ENCODE measurements at places on chromosomes 1 and 21. TPM values are rescaled to one million over a fixed set of nuclear protein-coding genes. Genes with fewer than 3 reads are reported as not detected.

DNA sequence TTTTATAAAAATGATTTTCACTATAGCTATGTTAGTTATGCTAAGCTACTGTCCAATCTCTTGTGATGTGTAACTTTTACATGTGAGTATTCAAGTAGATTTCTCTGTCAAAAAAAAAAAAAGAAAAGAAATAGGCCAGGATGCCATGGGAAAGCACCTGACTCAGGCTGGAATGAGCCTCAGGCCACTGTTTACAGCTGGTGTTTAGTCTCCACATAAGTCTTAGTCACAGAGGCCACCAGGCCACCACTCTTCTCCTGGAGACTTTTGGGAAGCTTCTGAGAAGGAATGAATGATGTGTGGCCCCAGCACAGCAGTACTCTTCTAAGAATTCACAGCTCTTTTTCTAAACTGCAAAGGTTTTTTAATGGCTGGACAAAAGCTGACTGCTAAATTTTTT lies 48.9 kb downstream of the CHML start:
- peak; percentile 78 for DNase-seq

GRCh38 chr1:79852004-79852403 lies 845.5 kb upstream of the ADGRL4 start:
- DNase-seq, result no peak

DNA sequence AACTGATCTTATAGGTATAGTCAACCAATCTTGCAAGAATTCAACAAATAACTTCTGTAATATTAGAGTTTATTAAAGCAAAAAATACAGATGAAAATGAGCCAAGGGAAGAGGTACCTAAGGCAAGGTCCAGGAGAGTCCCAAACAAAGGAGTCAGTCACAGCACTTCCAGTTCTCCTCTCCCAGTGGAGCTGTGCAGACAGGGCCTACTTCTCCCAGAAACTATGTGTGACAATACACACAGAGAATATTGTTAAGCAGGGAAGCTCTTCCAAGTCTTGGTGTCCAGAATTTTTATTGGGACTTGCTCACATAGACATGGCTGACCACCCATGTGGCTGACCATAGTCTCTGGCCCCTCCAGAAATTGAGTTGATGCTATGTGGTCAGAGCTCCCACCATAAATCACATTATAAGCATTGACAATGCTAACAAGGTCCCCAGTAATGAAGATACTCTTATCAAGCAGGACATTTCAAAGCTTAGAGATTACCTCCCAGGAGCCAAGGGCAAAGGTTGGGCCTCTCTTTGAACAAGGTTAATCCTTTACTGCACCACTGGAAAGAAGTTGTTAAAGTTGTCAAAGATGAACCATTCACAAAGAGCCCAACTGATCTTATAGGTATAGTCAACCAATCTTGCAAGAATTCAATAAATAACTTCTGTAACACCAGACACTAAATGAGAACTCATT lies 3.5 kb upstream of the CD244 start:
- no peak for DNase-seq

DNA sequence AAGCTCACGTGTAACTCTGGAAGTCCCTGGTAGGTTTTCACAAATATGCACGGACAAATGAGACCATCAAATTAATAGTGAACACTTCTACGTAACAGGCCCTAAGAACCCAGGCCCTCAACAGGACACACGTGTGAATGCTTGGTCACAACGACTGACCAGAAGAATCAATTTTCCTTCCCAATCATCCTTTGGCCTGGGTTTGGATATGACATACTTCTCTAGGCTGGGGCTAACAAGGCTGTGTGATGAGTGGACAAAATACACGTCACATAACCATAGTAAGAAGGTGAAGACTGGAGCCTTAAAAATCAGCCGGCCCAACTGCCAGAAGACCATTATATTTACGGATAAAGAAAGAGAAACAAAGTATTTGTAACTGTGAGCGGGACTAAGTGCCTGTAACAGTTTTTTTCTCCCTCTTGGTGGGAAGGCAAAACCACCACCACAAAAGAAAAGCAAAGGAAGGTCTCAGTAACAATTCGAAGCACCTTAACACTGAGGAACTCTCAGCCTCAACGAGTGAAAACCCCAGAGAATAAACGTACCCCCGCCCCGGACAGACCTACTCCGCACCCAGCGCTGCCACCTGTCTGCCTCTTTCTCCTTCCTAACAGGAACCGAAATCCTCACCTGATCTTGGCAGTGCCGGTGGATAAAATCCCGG lies 450 bp downstream of the SDE2 start:
- peak; percentile 84 for DNase-seq

The OLFML2B gene
- polyA plus RNA-seq, result 1.4 TPM

All from GM23248 (cell line).